ENCODE measurements at places on chromosomes 2 and 18.

DNA sequence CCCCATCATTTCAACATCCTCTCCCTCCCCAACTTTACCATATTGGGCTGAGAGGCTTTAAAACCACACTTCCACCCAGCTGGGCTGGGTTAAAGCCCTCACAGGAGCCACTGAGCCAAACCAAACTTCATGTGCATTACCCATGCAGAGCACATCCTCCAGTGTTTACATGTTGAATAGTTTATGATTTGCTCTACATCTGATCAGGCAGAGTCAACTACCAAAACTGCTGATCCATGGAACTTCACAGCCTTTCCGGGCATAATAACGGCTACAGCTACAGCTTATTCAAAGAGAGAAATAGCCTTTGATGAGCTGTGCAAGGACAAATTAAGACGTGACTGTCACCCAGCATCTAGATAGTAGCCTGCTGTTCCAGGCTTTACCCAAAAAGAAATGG lies 39.0 kb downstream of the MAIP1 start:
- DNase-seq: no peak

- DNase-seq: no peak
Measured at GRCh38 chr18:35971661-35972196, 750 bp upstream of the RMP24 start.

DNA sequence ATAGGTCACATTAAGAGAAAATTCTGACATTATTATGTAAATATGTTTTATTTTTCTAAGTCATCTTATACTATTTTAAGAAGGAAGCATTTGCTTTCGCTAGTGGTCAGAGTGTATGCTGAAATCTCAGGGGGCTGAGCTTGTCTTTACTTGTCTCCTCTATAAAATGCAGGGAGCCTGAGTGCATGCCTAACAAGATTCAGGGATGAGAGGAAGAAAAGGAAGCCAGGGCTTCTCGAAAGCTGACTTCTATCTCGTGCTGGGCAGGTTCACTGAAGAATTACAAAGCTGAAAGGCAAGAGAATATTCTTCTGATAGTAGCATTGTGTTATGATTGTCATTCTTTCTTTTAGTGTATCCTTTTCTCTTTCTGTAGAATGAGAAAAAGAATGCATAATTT lies 467.4 kb downstream of the SOX11 start:
- no peak for DNase-seq

DNA sequence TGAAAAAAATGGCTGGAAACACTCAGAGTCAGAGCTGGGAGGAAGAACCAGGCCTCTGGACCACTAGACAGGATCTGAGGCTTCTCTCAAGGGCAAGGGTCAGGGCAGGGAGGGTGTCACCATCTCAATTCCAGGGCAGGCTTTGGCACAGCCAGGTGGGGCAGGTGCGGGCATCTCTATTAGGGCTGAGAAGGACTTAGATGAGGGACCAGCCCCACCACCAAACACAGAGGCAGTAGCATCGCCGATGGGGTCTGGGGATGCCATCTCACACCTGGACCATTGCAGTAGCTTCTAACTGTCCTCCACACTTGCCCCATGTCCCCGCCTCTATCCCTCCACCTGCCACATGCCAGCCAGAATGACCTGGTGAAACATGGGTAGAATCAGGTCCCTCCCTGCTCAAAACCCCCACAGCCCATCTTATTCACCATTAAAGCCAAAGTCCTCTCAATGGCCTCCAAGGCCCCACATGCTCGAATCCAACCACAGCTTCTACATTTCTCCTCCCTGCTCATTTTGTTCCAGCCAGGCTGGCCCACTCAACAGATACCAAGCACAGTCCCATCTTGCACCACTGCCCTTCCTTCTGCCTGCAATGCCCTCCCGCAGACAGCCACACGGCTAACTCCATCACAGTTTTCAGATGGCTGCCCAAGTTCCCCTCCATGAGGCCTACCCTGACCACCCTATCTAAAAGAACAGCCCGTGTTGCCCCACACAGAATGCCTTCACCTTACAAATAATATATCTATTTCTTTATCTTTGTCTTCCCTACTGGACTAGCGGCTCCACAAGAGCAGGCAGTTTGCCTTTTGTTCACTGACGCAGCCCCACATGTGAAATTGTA lies 177.4 kb downstream of the SMAD2 start:
- DNase-seq: no peak

DNA sequence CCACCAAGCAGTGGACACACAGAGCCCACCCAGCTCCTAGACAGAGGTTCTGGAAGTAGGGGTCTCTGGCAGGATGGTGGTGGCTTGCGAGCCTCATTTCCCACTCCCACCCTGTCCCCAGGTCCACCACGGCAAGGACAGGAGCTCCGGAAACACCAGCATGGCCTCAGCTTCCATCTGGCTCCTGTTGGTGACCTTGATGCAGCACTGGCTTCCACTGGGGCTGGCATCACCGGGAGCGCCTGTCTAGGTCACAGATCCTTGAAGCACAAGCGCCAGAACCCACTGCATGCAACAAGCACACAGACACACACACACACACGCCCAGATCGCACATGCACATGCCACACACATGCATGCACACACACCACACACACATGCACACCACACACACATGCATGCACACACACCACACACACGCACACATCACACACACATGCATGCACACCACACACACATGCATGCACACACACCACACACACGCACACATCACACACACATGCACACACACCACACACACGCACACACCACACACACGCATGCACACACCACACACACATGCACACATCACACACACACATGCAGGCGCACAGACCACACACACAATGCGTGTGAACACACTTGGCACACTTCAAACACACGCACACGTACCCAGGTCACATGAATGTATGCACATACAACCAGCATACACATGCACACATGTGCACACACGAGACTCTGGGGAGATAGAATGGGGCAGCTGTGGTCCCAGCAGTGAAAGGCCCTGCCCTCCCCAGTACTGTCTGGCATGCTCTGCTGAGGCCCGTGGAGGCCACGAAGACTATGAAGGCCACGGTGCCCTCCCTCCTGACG lies 63.7 kb downstream of the TWIST2 start:
- no peak for DNase-seq

- DNase-seq: no peak
Measured at GRCh38 chr2:31382452-31383120, 32.0 kb downstream of the XDH start.

- DNase-seq: peak; percentile 20
Measured at GRCh38 chr2:85811180-85812093, 57.6 kb downstream of the ATOH8 start.

GRCh38 chr2:128472789-128473174 lies 154.1 kb upstream of the HS6ST1 start:
- DNase-seq: no peak

GRCh38 chr2:70412294-70413070 lies 110.6 kb upstream of the FAM136A start:
- no peak for DNase-seq

DNA sequence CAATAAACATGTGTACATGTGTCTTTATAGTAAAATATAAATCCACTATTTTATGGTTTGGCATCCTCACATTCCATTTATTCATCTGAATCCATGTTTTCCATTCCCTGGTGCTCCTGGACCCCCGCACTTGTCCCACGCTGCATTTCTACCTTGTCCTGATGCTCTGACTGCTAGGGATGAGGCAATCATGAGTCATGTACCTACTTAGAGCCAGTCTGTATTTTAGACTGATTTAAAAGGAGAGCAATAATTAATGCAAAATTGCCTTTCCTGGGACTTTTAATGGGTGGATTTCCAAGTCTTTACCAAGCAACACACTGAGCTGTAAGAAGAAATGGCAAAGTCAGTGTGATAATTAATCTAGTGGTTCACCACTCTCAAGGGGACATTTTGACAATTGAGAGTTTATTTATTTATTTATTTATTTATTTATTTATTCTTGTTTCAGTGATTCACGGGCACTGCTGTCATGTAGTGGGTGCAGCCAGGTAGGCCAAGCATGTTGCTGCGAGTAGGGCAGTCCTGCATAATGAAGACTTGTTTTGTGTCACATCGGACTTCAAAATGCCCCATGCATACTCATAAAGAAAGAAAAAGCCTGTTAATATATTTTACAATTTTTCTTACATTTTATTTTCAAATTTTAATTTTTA lies 419.3 kb upstream of the VWC2L start:
- DNase-seq: no peak

DNA sequence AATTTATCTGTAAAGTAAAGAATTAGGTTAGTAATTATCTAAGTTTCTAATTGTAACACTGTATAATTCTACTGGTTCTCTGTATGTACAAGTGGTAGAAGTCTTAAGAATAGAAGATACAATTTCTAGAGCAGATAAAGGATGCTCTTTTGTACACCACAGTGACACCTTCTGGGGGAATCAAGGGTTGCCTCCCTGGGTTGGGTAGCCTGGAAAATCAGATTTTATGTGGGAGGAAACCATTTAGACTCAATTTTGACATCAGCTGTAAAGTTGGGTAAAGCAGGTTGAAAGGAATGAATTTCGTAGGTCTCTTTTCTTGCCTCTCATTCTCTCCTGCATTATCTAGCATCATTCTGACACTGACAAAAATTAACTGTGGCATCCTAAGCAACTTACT lies 354.8 kb downstream of the DCC start:
- no peak for DNase-seq

- no peak for DNase-seq
Measured at GRCh38 chr18:23629444-23629946, 33.2 kb downstream of the ANKRD29 start.

DNA sequence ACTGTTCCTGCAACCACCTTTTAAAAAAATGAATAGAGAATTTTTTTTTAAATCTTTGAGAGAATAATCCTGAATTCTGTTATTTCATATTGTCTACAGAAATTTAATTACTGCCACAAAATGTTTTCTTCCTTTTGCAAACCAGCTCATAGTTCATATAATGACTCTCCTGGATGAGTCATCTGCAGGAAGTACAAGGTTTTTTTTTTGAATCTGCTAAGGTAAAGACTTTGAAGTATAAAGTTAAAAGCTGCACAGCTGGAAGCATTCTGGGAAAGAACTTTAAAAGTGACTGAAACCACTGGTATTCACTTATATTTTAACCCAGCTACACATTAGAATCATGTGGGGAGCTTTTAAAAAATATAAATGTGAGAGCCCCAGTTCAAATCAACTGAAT lies 25.4 kb downstream of the SESTD1 start:
- DNase-seq: no peak

GRCh38 chr2:37500031-37500430 lies 155.6 kb downstream of the QPCT start:
- DNase-seq: no peak

GRCh38 chr2:109662889-109663288 lies 48.7 kb downstream of the SOWAHC start:
- no peak for DNase-seq

- DNase-seq: no peak
Measured at GRCh38 chr18:64791236-64791635, 642.3 kb upstream of the LINC00305 start.

GRCh38 chr2:176127774-176128072 lies 1.8 kb upstream of the HOXD8 start:
- DNase-seq: no peak

DNA sequence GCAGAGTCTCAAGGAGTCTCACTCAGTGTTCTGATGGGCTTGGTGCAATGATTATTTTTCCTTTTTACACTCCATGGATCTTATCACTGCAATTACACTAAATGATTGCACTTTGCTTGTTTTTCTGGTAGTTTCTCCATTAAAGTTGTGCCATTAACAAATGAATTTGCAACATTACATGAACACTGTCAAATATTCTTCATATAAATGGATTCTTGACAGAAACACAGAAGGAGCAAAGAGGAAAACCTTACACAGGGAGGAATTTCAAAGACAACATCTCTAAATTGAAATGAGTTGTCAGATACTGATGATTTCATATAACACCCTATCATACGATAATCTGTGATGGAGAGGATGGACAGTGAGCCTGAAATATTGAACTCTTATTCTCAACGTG lies 65.4 kb upstream of the CHST9 start:
- DNase-seq: no peak

DNA sequence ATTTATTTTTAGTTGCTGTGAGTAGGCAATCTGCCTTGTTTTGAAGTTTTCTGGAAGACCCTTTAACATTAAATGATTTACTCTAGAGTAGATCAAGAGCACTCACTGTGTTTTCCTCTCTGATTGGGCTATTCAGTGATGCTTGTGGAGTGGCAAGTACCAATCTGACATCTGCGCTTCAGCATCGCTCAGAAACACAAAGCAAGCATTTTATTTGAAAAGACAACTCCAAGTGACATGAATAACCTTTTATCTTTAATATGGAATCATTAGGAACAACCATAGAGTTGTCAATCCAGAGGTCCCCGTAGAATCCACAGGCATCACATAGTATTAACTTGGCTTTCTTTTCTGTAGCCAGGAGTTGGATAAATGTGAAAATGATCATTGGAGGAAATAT lies 114.7 kb downstream of the CPS1 start:
- no peak for DNase-seq

DNA sequence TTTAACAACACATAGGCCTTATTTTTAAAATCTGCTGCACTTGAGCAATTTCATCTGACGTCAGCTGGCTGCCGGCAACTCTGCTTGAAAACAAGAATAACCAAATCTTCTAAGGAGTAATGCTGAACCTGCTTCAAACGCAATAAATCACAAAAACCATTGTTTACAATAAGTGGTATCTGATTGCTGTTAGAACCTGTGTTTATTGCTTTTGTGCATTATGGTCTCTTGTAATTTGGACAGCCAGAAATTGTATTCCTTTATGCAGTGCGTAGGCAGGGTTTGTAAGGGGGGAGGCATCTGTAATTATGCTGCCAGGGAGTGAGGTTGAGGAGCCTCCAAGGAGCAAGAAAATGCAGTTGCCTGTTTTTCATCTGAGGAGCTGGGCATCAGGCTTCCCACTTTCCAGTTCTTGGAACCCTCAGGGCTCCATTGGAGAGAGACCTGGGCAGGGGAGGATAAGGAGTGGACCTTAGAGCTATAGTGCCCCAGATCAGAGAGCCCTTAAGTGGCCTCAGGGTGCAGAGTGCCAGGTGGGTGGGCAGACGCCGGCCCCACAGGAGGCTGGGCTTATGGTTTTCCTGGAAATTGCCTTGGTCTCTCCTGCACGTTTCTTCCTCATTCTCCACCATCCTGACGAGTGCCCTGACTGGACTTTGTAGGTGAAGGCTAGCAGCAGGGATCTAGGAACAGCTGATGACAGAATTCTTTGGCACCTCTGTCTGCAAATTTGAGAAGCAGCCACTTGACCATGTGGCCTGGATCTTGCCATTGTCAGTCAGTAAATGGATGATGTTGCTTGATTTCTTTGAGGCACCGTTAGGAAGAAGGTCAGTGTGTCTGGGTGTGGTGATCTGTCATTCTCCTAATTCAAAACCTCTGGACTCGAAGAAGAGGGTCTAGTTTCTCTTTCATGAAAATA lies 129.2 kb downstream of the KLHL29 start:
- DNase-seq: no peak

- DNase-seq: no peak
Measured at GRCh38 chr18:30469091-30469490, 573.5 kb downstream of the DSC3 start.

DNA sequence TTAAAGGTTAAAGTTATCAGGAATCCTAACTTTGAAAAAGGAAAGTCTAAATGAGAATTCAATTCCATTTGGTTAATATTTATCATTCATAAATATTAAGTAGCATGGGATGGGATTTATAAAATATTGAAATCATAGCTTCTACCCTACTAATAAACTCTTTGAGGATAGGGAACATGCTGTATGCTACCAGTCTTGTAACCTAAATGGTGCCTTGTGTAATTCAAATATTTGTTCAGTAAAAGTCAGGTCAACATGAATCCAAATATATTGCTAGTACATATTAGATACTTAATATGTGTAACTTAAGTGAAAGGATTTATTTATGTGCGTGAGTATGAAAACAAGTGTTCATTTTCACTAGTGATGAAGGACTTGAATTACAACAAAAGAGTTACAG lies 94.1 kb downstream of the CAMKMT start:
- DNase-seq: no peak

- DNase-seq: no peak
Measured at GRCh38 chr2:113175736-113176695, 2.2 kb downstream of the PSD4 start.
